ENCODE measurements at places on chromosomes 12 and 14.

GRCh38 chr14:23057757-23058653 is 685 bp upstream of the CDH24 start:
- DNase-seq: peak; percentile 96

- DNase-seq: no peak
These were observed 121.9 kb downstream of the SPTSSA start for GRCh38 chr14:34340025-34340625.

DNA sequence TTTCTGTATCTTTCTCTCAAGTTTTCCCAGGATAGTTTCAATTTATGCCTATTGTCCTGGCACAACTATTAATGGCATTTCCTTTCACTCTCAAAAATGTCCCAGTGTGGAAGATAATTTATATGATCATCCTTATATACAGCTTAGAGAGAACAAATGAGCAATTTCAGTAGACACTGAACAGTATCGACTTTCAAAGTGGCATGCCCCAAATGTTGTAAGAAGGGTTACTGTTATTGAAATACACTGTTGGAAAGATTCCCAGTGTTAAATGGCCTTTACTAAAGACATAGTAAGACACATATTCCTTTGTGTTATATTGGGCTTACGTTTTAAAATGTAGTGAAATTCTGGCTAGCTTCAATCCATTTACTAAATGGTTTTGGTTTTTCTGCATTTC is 202.3 kb upstream of the CDKN3 start:
- DNase-seq: no peak

DNA sequence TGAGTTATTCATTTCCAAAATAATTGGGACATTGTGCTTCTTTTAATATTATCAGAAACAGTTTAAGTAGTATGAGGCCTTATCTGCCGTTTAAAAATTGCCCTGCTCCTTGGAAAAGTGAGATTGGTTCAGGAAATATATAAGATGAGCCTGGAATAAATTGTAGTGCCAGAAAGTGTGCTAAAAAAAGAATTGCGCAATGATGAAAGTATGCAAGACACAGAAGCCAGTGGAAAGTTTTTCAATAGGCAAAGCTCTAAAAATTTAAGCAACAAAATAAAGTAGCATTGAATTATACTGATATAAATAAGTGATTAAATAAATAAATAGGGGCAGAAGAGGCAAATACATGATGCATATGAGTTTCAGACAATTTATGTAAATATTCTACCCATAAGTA is 834.9 kb downstream of the BCL11B start:
- DNase-seq: no peak

- no peak for DNase-seq
These were observed 12.3 kb downstream of the MAP3K12 start for GRCh38 chr12:53486736-53487487.

DNA sequence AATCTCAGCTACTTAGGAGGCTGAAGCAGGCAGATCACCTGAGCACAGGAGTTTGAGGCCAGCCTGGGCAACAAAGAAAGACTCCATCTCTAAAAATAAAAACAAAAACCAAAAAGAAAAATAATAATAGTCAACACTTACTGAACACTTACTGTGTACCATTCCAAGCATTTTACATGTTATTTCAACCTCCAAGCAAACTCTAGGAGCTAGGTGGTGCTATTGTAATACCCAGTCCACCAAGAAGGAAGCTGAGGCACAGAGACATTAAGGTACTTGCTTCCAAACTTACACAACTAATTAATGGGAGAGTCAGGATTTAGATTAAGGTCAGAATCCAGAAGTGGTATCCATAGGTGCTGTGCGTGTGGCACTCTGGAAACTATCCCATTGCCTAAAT is 13.7 kb upstream of the OR6J1 start:
- DNase-seq: no peak

DNA sequence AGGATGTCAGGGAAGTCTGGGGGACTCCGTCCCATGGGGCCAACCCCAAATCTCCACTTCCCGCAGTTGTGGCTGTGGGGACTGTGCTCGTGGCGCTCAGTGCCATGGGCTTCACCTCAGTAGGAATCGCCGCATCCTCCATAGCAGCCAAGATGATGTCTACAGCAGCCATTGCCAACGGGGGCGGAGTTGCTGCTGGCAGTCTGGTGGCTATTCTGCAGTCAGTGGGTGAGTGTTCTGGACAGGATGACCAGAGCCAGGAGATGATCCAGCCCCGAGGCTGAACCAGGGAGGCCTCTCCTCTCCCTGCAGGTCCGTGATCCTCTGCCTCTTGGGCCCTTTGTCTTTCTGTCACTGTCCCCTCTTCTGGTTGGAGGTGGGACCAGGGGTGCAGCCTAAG is 8.8 kb upstream of the IFI27 start:
- DNase-seq: no peak

GRCh38 chr12:24788886-24789285 is 160.0 kb downstream of the BCAT1 start:
- no peak for DNase-seq

DNA sequence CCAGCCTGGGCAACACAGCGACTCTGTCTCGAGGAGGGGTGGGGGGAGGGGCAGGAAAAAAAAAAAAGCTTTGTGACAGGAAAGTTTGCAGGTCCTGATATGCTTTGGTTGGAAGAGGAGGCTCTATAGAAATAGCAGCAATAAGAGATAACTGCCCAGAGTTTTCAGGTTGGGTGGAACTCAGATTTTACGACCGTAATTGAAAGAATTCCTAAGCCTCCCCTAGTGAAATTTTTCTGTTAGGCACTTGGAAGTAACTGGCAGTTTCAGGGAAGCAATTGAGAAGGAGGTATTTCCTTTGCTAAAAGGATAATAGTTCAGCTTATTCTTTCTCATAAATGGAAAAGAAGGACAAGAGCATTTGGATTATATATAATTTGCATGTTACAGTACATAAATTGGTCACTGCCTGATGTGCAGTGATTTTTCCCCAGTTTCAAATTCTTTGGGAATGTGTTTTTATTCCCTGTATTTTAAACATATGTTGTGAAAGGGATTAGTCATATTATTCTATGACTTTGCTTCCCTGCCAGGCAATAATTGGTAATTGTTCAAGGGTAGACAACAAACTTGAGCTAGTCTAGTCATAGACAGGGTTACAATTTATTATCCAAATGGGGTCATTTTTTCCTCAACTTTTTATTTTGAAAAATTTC is 452.8 kb downstream of the AEBP2 start:
- DNase-seq: no peak

- no peak for DNase-seq
These were observed 52.9 kb downstream of the SH2B3 start for GRCh38 chr12:111458546-111459172.
